ENCODE measurements at places on chromosomes 4 and X. TPM values are rescaled to one million over a fixed set of nuclear protein-coding genes. Genes with fewer than 3 reads are reported as not detected.

CYBB gene
- total RNA-seq, result 19.3 TPM

RIBC1 gene
- 0.31 TPM for total RNA-seq

DNA sequence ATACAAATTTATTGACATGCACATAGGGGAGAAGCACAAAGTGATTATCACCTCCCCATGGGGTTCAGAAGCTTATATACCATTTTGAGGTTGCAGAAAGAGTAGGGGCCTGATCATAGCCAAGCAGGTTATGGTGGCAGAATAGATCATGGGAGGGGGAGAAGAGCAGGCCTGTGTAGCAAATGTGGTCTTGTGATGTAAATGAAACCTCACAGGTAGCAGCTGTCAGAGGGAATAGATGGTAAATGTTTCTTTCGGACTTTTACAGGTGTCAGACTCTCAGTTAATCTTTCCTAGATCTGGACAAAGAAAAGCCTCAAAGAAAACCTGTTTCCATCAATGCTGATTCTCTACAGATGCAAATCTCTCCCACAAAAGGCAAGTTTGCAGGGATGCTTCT lies 84.4 kb downstream of the CFAP299 start:
- no peak overlapping the region for H3K27ac ChIP-seq
- H3K4me1 ChIP-seq, result no peaks in the 10 kb centered on the region
- H3K36me3 ChIP-seq, result no peaks in the 10 kb centered on the region
- DNase-seq, result no peak

DNA sequence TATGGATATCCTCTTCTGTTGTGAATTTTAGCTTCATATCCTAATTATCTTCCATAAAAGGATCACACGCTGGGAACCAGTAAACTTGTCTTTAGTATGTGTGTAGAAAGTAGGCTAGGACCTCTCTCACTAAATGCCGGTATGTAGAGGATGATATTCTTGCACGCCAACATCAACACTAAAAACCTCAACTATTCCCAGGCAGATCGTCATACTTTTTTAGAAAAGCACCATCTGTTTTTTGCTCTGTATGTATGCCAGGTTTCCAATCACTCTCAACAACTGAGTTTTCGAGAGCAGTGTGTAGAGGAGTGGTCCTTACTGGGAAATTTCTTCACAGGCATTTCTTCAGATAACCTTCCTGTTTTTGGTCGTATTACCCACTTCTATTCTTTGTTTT lies 283.6 kb downstream of the GALNTL6 start:
- DNase-seq, result peak; percentile 16
- no peaks in the 10 kb centered on the region for H3K4me1 ChIP-seq
- H3K36me3 ChIP-seq, result no peaks in the 10 kb centered on the region
